Activated CD4-positive, alpha-beta memory T cell treated with anti-CD3 and anti-CD28 coated beads for 36 hours (primary cell): ENCODE measurements at places on chromosomes 3 and 15. TPM values are rescaled to one million over a fixed set of nuclear protein-coding genes. Genes with fewer than 3 reads are reported as not detected.

- DNase-seq, result no peak
Observed at GRCh38 chr3:156865732-156866131, 39.6 kb downstream of the LEKR1 start.

- DNase-seq, result no peak
Observed at GRCh38 chr3:148203297-148204010, 494.2 kb upstream of the AGTR1 start.

- no peak for DNase-seq
Observed at GRCh38 chr3:46707601-46708011, 6.4 kb downstream of the TMIE start.

DNA sequence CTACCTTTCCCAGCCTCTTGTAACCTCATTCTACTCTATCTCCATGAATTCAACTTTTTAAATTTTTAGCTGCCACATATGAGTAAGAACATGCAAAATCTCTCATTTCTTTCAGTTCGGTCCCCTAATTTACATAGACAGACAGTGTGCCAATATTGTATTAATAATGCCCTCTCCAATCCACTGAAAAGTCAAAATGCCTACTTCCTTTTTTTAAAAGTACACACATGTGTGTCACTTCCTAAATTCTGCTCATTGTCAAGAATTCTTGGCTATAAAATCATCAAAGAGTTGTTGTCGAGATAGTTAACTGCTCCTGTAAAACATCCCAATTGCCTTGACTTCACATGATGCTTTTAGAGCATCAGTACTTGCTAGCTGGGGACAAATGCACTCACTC, 84.2 kb upstream of the IL12A start:
- DNase-seq, result no peak

The SYNPR gene
- not detected for total RNA-seq

GRCh38 chr3:87361956-87362355, 85.6 kb upstream of the POU1F1 start:
- DNase-seq, result no peak

The POLG gene
- 97.4 TPM for total RNA-seq

GRCh38 chr15:25797511-25797935, 65.6 kb downstream of the ATP10A start:
- no peak for DNase-seq

The SLC4A7 gene
- total RNA-seq, result 62.1 TPM

The DLL4 gene
- total RNA-seq, result not detected

DNA sequence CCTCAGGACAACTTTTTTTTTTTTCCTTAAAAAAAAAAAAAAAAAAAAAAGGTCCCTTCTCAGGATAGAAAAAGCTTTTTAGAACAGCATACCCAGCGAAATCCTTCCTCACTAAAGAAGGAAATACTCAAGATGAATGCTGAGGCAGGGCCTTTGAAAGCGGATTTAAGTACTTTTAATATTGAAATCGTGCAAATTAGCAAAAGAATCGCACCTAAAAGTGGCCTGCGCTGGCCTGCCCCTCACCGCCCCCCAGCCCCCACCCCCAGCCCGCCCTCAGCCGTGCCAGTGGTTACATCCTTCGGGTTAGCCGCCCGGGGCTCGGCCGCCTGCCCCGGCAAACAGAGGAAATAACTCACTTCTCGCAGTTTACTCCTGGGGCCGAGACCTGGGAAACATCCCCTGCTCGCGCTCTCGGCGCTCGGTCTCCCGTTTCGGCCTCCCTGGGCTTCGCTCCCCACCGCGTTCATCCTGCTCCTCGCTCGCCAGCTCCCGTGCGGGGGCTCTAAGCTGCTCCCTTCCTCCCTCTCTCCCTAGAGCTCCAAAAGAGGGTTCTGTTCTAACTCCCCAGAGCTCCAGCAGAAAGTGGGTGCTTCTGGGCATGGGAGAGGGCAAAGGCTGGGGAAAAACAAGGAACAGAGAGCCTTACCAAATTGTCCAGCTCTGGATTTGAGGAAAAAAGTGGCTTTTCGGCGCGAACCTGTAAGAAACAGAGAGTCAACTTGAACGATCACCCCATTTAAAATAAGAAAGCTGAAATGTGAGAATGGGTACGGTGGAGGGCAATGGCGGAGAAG, 5.2 kb downstream of the MEIS2 start:
- no peak for DNase-seq

The SLITRK3 gene
- not detected for total RNA-seq

The SPRED1 gene
- 0.97 TPM for total RNA-seq

DNA sequence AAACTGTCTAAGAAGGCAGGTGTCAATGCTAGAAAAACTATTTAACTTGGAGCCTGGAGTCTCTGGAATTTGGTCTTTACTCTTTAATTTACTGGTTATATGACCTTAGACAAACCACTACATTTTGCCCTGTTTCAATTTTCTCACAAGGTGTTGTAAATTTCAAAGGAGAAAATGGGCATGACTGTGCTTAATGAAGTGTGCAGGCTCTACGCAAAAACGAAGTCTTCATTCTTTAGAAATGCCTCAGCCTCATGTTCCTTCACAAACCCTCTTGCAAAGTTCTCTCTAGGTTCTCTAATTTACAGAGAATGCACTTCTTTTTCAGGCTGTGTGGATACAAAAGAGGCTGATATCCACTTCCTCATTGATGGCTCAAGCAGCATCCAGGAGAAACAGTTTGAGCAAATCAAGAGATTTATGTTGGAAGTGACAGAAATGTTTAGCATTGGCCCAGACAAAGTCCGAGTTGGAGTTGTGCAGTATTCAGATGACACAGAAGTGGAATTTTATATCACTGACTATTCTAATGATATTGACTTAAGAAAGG, 39.1 kb downstream of the COL6A5 start:
- DNase-seq, result no peak

GRCh38 chr3:12884790-12885582, 43.6 kb upstream of the RPL32 start:
- DNase-seq, result no peak

- no peak for DNase-seq
Observed at GRCh38 chr3:96101006-96101560, 713.3 kb upstream of the EPHA6 start.

The CCR2 gene
- 2.2 TPM for total RNA-seq

GRCh38 chr3:25665315-25666280, 891 bp upstream of the TOP2B start:
- no peak for DNase-seq

DNA sequence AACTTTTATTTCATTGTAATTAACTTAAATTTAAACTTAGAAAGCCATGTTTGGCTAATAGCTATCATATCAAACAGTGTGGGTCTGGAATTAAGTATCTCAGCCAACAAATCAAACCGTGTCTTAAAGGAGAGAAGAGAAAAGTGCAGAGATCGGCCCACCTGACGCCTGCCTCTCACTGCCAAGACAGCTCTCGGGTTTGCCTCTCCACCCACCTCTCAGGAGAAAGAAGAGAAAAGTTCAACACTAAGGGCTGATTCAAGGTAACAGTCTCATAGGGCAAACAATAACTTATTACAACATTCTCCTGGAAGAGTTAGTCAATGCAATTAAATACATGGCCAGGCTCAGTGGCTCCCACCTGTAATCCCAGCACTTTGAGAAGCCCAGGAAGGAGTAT, 64.8 kb upstream of the PRR20G start:
- DNase-seq, result no peak

DNA sequence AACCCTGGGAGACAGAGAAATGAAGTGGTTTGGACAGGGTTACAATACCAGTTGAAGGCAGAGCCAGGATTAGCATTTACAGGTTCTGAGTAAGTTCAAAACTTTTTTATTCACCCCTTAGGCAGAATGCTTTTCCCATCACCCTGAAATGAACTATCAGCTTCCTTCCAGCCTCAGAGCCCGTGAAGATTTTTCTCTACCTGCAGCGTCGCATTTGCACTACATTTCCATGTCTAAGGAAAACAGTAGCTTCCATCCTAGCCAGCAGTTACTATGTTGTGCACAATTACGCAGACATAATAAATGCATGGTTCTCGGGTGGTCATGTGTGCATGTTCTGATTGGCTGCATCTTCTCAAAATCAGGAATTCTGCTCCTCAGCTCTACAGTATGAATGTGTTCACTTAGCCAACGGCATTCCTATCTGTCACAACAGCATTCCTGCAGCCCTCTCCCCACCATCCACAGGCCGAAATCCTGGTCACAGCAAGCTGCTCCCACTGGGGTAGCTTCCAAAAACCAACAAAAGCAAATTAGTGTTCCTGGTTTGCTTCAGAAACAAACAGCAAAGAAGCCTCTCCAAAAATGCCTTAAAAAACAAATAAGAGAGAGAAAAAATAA, 510.8 kb upstream of the SEMA6D start:
- no peak for DNase-seq

DNA sequence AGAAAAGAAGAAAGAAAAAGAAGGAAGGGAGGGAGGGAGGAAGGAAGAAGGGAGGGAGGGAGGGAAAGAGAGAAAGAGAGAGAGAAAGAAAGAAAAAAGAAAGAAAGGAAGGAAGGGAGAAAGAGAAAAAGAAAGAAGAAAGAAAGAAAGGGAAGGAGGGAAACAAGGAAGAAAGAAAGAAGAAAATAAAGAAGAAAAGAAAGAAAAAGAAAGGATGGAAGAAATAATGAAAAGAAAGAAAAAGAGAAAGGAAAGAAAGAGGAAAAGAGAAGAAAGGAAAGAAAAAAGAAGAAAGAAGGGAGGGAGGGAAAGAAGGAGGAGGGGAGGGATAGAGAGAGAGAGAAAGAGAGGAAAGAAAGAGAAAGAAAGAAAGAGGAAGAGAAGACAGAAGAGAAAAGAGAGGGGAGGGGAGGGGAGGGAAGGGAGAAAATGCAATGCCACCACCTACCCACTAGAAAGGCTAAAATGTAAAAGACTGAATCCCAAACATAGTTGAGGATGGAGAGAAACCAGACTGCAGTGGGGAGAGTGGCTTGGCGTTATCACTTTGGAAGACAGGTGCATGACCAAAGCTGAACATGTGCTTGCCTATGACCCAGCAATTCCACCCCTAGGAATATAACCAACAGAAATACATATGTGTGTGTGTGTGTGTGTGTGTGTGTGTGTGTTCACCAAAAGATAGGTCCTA, 66.9 kb upstream of the KLF13 start:
- no peak for DNase-seq

The SLC9A9 gene
- 1.3 TPM for total RNA-seq

The VEPH1 gene
- total RNA-seq, result not detected

The DNAH12 gene
- total RNA-seq, result 0.14 TPM

- DNase-seq, result no peak
Observed at GRCh38 chr3:184333190-184333589, 4.2 kb upstream of the FAM131A start.

DNA sequence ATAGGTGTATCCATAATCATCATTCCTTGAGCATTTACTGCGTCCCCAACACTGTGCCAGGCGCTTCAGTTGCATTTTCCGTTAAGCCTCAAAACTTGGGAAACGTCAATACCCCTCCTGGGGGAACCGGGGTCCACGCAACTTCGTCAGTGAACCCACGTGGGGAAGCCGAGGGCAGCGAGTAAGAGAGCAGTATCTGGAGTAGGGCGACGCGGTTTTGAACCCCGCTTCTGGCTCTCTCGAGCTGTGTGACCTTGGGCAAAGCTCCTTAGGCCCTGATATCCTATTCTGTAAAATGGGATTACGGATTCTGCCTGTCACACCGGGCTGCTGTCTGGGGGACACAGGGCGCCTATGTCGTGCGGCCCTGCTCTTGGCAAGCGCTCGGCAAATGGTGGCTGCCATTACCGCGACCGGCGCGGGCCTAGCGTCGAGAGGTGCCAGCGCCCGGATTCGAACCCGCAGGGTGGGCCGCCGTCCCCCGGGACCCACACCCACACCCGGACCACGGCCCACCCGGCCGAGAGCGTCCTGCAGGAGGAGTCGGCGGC, 590 bp downstream of the POLG start:
- DNase-seq, result no peak

DNA sequence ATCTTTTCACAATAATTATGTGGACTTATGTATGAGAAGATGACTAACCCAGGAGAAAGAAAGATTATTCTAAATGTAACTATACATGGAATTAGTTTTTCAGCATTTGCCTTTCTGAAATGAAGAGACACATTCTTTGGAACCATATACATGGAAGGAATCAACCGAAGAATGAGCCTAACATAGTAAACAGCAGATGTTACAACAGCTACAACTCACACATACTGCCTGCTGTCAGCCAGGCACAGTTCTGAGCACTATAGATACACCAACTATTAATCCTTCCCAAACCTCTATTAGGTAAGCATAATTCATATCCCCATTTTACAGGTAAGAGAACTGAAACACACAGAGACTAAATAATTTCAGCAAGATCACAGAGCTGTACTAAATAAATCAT, 840.0 kb downstream of the ROBO1 start:
- DNase-seq, result no peak

The ISLR gene
- not detected for total RNA-seq

GRCh38 chr15:40807888-40808461, 702 bp upstream of the DNAJC17 start:
- no peak for DNase-seq

- DNase-seq, result no peak
Observed at GRCh38 chr3:81307221-81307620, 454.2 kb downstream of the GBE1 start.
